Right ventricle myocardium superior (tissue), 1 donor: ENCODE measurements at places on chromosomes 7 and 10.

- DNase-seq, result no peak
These were observed 38.1 kb upstream of the AGBL3 start for GRCh38 chr7:134948246-134948645.

DNA sequence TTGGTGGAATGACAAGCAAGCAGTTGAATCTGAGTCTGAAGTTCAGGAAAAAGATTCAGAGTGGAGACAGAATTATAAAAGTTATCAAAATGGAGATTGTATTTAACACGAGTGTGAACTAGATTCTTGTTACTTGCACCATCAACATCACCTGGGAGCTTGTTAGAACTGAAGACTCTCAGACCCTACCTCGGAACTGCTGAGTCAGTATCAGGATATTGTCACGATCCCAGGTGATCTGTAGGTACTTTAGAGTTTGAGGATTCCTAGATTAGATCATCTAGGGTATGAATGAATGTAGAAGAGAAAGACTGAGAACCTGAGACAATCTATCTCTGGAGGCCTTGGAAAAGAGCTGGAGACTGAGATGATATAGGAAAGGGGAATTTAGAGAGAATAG is 194.1 kb downstream of the CTTNBP2 start:
- no peak for DNase-seq

- no peak for DNase-seq
These were observed 443.0 kb upstream of the MKI67 start for GRCh38 chr10:128568990-128569945.

DNA sequence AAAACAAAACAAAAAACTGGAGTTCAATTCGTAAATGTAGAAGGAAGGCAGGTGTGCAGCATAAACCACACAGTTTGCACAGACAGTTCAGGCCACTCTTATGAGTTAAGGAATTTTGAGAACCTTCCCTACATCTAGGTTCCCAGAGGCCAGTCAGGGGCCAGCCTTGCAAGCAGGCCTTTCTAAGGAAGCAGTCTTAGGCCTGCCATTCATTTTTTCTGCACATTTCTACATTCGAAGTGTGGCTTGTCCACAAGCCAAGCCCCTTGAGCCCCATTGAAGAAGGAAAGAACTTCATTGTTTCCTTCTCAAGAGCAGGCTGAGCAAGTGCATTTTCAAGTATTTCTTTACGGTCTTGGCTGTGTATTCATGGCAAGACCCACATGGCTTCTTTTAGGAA is 11.4 kb upstream of the OSBPL3 start:
- no peak for DNase-seq

- no peak for DNase-seq
These were observed 594 bp upstream of the RP9 start for GRCh38 chr7:33109758-33110238.

DNA sequence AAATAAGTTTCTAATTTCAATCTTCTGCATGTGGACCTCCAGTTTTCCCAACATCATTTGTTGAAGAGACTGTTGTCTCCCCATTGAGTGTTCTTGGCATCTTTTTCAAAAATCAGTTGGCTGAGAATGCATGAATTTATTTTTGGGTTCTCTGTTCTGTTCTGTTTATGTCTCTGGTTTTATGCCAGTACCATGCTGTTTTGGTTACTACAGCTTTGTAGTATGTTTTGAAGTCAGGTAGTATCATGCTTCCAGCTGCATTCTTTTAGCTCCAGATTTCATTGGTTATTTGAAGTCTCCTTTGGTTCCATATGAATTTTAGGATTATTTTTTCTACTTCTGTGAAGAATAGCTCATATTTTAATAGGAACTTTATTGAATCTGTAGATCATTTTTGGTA is 21.2 kb upstream of the SFTPD start:
- no peak for DNase-seq

- DNase-seq, result no peak
These were observed 59.6 kb upstream of the SEMA3E start for GRCh38 chr7:83708531-83708930.

- DNase-seq, result no peak
These were observed 69.3 kb downstream of the ADRA2A start for GRCh38 chr10:111146025-111146640.

DNA sequence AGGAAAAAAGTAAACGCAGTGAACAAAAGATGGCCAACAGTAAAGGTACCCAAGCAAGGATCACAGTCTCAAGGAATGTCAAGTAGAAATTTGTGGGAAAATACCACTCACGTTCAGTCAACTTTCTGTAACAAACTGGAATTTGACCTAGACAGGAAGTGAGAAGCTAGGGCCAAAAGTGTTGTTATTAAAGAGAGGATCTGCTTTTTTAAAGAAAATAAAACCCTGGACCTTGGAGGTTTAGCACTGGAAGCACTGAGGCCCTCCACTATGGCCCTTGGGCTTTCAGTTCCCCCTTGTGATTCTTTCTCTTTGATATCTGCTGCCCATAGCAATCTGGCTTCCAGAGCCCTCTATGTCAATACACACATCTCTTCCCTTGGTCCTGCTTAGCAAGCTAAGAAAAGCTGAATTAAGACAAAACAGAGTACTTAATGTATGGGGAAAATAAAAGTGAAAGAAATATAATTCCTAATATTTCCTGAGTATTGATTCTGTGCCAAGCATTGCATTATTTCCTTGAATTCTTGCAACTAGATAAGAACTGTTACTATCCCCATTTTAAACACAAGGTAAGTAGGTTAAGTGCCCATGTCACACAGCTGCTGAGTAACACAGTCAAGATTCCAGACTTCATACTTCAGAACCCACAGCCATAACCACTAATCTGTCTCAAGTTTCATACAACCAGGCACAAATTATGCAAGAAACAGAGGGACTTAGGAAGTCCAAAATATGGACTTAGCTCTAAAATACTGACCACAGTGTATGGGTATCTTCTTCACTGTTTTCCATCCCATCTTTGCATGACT is 2.6 kb upstream of the ZNF438 start:
- DNase-seq, result no peak

DNA sequence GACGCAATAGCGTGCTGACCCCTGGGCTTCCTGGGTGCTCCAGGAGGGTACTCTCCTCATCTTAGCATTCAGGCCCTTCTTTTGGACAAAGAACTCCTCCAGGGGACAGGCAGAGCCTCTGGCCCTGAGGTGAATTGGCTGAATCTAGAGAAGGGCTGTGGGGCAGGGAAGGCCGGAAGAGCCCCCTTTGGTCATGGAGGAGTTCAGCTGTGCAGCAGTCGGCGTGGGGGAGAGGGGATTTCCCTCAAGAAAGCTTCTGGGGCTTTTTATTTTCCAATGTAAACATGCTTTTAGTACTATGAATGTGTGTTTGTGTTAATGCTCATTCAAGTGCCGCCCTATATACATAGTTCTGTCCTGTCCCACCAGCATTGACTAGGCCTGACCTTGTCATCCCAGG is 38.8 kb downstream of the FIGNL1 start:
- no peak for DNase-seq

- no peak for DNase-seq
These were observed 726.1 kb downstream of the SORCS1 start for GRCh38 chr10:106438386-106438785.

DNA sequence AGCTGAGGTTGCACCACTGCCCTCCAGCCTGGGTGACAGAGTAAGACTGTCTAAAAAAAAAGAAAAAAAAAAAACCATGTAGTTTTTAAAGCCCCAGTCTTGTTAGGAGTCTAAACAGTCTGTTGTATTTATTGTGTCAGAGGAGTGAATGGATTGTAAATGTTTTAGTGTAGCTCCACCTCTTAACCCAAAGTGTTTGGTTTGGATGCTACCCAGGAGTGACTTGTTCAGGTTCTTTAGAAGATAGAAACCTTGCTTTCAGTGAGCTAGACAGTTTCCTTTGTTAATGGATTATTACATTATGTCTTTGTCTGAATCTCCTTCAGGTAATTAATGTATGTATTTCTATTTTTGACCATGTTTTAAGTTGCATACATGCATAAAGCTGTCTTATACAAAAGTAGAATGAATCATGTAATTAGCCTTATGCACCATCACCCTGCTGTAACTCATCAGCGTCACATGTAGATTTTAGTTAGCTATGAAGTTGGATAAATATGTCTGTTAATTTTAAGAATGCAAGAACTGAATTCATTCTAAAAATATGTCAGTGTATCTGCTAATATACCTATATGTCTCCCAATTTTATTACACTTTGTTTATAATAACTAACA is 97.7 kb downstream of the TAF3 start:
- no peak for DNase-seq

GRCh38 chr10:119502209-119502608 is 40.3 kb downstream of the RGS10 start:
- no peak for DNase-seq

- no peak for DNase-seq
These were observed 7.6 kb upstream of the BPGM start for GRCh38 chr7:134639061-134639460.

GRCh38 chr10:92756201-92757065 is 66.7 kb downstream of the HHEX start:
- DNase-seq, result no peak

DNA sequence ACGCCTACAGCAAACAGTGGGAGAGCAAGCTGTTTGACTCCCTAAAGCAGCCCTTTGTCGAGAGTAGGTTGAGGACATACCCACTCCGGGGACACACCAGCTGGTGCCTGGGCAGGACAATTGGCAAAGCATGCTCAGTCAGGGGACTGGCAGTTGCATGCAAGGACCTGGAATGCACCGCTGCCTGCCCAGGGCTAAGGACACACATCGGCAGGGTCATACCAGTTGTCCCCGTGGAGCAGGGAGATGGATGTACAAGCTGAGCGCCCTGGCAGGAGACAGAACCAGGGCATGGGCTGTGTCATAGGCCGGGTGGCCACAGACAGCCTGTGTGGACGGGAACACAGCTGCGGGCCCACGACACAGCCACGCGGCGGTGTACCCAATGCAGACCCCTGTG is 18.3 kb upstream of the ELN start:
- peak; percentile 58 for DNase-seq

- DNase-seq, result no peak
These were observed 86.5 kb downstream of the PAXIP1 start for GRCh38 chr7:154916381-154916780.

DNA sequence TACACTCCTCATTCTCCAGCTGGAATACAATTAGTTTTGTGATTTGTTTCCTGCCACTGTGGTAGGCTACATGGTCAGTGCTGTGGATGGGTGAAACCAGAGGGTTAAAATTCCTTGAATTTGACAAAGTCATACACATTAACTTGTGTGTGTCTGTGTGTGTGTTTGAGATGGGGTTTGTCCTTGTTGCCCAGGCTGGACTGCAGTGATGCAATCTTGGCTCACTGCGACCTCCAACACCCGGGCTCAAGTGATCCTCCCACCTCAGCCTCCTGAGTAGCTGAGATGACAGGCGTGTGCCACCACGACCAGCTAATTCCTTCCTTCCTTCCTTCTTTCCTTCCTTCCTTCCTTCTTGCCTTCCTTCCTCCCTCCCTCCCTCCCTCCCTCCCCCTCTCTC is 24.8 kb upstream of the GIMAP8 start:
- DNase-seq, result no peak

DNA sequence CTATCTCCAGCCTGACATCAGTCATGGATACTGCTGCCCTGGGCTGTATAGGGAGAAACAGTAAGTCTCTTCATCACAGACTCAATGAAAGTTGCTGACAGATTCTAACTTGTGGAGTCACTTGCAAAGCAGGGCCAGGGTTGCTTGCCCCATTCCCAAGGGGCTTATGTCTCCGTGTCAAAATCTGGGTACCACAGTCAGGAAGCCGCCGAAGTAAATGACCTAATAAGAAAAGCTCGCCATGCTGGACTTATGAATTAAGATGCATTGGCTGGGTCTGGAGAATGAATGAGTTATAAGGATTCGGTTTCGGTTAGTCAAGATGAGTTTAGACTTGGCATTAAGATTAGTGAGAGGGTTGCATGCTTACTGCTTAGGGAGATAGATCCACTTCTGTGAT is 10.8 kb upstream of the OR6V1 start:
- no peak for DNase-seq

DNA sequence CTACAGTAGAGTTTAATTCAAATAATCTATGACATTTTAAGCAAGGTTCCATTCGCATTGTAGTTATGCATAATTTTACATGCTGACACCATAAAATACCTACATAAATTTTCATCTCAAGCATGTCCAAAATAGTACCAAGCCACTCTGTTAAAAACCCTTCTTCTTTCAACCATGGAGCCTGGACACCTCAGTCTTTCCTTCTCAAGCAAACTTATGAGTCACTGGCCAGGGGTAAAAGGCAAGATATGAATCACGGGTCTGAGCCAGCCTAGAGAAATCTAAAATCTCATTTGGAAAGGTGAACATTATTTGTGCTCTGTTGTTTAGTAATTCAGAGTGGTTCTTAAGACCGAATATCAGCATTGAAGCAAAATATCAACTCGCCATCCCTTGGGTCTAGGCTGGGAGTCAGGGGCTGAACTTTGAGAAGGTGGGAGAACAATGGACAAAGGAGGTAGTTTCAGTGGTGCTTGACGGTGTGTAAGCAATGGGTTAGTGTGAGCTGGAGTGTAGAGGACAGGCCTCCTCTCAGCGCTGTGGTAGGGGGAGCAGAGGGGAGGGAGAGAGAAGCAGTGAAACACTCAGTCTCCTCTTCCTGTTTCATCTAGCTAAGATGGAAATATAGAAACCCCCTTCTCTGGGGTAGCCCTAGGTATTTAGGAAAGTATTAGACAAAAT is 19.1 kb upstream of the GPAM start:
- DNase-seq, result no peak

GRCh38 chr7:44629829-44630522 is 23.5 kb downstream of the OGDH start:
- DNase-seq, result no peak

DNA sequence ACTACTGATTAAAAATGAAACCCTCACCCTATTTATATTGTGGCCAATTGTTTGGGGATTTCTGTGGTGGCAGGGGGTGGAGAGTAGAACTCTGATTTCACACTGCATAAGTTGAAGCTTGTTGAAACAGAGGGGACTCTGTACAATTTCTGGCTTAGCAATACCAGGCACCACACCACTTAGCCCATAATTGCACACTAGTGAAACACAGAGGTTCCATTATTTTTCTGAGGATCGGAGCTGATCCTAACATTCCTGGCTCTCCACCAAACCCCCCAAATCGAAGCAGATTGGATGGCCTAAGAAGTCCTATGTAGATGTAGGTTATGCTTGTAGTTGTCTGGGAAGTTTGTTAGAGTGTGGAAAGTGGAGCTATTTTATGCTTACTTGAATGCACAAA is 47.0 kb downstream of the PTN start:
- no peak for DNase-seq

GRCh38 chr10:21689881-21690280 is 155.8 kb downstream of the MLLT10 start:
- no peak for DNase-seq

- DNase-seq, result no peak
These were observed 76.9 kb upstream of the LANCL2 start for GRCh38 chr7:55288070-55288824.

- DNase-seq, result no peak
These were observed 39.8 kb downstream of the CDC123 start for GRCh38 chr10:12235796-12236195.

DNA sequence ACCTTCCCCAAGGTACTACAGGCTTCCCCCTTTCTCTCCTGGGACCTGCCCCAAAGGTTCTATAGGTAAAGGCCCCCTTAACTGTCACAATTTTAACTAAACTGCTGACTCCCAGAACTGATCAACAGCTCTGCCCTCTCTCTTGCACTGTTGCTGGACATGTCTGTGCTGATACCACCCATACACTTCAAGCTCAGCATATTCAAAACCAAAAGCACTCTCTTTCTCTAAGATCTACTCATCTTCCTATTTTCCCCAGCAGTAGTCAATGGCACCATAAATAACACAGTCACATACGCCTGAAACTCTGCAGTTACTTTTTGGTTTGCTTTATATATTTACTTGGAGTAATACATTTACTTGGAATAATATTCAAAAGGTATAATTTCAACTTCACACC is 12.3 kb downstream of the OSBPL3 start:
- no peak for DNase-seq

GRCh38 chr10:97494151-97494550 is 4.1 kb downstream of the MMS19 start:
- no peak for DNase-seq
